ENCODE measurements at places on chromosomes 5 and 9.
A peak's percentile ranks its signal among the peaks of the same experiment; 100 is the strongest.

GRCh38 chr5:95235439-95235982, 49.4 kb downstream of the MCTP1 start:
- DNase-seq, result no peak

- DNase-seq, result no peak
Measured at GRCh38 chr5:127055880-127056653, 17.2 kb downstream of the C5orf63 start.

GRCh38 chr5:133712562-133712961, 100.2 kb upstream of the FSTL4 start:
- no peak for DNase-seq

- DNase-seq, result no peak
Measured at GRCh38 chr5:55679556-55679955, 32.6 kb downstream of the SLC38A9 start.

- no peak for DNase-seq
Measured at GRCh38 chr5:111070272-111071134, 1.0 kb upstream of the TSLP start.

DNA sequence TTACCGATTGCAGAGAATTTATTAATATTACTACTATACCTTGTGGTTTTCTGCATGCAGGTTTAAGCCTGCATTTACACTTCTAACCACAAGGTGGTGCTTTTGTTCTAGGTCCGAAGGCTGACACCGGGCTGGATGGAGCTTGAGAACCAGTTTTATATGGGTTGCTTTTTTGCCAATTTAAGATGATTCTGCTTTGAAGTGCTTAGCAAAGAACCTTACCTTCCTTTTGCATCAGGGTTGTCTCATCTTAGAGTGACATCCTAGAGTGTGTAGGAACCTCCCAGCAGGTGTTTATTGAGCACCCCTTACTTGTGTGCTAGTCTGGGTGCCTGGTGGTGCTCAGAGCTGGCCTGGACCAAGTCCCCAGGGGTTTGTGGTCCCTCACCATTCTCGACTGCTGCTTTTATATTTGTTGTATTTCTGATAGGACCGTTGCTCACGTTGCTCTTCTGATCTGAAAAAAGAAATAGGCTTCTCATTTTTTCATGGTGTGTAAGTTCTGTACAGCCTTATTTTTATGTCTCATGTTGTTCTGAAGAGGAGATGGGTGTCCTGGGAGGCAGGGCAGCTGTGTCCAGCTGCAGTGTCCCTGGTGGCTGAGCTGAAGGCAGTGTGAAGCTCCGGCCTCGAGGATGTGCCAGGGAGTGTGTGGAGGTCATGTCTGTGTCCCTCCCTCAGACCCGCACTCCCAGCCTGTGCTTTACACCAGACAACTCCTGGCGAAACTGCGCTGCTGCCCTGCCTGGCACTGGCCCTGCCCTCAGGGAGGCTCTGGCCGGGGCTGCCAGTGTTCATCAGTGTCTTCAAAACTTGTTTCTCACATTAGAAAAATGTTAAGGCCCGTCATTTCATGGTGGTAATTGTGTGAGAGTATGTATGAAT, 54.3 kb downstream of the EHMT1 start:
- DNase-seq, result no peak

- DNase-seq, result no peak
Measured at GRCh38 chr5:140977003-140977402, 10.7 kb downstream of the PCDHAC2 start.

GRCh38 chr9:120919843-120920805, 6.5 kb downstream of the TRAF1 start:
- no peak for DNase-seq

- no peak for DNase-seq
Measured at GRCh38 chr5:154653764-154654485, 101.3 kb upstream of the LARP1 start.

DNA sequence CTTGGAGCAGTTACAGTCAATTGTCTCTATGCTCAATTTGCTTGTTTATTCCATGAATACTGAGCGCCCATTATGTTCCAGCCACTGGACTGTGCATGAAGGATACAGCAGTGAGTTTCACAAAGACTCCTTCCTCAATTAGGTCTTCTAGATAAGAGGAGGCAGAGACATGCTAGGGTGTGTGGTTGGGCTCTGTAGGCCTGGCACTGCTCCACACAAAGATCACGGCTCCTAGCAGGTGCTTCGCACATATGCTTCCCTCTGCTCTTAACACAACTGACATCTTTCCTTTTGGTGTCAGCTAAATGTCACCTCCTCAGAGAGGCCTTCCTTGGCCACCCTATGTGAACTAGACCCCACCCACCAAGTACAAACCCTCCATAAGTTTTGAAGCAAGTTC, 10.9 kb downstream of the IL12B start:
- no peak for DNase-seq

- no peak for DNase-seq
Measured at GRCh38 chr5:56673171-56673570, 142.2 kb upstream of the MAP3K1 start.

GRCh38 chr9:121771418-121771817, 120.0 kb downstream of the DAB2IP start:
- no peak for DNase-seq

- DNase-seq, result no peak
Measured at GRCh38 chr9:75023846-75024245, 4.2 kb downstream of the CARNMT1 start.

GRCh38 chr5:97071101-97071500, 71.3 kb downstream of the LIX1 start:
- DNase-seq, result no peak

DNA sequence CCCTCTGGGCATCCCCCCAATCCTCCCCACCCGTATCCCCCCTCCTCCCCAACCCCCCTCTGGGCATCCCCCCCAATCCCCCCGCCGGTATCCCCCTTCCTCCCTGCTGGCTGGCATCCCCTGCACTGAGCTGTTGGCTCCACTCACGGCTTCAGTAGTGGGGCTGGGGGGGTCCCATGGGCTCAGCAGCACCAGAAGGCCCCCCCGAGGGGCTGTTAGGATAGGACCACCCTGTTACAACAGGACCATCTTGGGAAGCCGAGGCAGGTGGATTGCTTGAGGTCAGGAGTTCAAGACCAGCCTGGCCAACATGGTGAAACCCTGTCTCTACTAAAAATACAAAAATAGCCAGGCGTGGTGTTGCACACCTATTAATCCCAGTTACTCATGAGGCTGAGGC, 42.4 kb downstream of the EXD3 start:
- DNase-seq, result no peak

- no peak for DNase-seq
Measured at GRCh38 chr9:32579706-32580331, 6.9 kb upstream of the NDUFB6 start.

- DNase-seq, result no peak
Measured at GRCh38 chr5:135447298-135447929, at the start of gene DCANP1. TSS of gene DCANP1 (minus strand) at chr5:135447348. CDS start at chr5:135447108, 240 bp downstream.

GRCh38 chr9:133763272-133764183, 25.4 kb upstream of the SARDH start:
- DNase-seq, result peak; percentile 54

DNA sequence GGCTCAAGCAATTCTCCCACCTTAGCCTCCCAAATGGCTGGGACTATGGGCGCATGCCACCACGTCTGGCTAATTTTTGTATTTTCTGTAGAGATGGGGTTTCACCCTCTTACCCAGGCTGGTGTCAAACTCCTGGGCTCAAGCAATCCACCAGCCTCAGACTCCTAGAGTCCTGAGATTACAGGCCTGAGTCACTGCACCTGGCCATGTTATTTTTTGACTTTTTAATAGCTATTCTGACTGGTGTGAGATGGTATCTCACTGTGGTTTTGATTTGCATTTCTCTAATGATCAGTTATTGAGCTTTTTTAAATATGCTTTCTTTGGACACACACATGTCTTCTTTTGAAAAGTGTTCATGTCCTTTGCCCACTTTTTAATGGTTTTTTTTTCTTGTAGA, 38.2 kb downstream of the FBXW2 start:
- DNase-seq, result no peak

DNA sequence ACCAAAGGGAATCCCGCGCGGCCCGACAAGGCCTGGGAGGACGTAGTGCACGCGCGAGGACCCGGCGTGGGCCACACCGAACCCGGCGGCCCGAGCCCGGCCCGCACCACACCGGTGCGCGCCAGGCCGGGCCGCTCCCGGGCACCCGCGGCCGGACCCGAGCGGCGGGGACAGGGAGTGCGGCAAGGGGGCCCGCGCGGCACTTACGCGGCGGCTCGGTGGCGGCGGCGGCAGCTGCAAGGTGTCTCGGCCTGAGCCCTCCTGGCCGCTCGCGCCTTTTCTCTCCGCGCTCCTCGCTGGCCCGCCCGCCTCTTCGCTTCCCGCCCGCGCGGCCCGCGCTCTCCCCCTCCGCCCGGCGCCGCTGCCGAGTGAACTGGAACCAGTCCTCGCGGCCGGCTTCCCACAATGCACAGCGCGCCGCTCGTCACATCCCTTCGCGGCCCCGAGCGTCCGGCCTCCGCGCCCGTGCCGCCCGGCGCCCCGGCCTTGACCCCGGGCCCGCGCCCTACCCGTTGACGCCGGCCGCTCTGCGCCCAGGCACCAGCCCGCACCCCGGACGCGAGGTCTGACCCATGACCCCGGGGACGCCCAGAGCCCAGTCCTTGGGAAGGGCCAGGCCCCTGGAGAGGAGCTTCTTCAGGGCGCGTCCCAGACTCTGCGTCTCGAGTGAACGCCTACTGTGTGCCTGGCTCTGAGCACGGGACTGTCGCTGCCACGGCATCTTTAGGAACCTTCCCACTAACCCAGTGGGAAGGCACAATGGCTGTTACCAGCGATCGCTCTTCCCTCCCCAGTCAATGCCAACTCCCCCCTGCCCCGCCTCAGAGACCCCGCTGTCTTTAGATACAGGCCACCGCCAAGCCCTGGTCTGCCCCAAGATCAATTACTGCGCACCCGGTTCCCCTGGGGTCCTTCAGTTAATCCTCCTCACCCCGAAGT, at the start of gene MACROH2A1:
Gene MACROH2A1, minus strand, starts transcription at position 377 of the 939 bp plus-strand sequence. CDS start 10,138 bp downstream, outside the sequence.
- peak; percentile 91 for DNase-seq

- no peak for DNase-seq
Measured at GRCh38 chr5:95907067-95907705, 54.5 kb downstream of the ELL2 start.

DNA sequence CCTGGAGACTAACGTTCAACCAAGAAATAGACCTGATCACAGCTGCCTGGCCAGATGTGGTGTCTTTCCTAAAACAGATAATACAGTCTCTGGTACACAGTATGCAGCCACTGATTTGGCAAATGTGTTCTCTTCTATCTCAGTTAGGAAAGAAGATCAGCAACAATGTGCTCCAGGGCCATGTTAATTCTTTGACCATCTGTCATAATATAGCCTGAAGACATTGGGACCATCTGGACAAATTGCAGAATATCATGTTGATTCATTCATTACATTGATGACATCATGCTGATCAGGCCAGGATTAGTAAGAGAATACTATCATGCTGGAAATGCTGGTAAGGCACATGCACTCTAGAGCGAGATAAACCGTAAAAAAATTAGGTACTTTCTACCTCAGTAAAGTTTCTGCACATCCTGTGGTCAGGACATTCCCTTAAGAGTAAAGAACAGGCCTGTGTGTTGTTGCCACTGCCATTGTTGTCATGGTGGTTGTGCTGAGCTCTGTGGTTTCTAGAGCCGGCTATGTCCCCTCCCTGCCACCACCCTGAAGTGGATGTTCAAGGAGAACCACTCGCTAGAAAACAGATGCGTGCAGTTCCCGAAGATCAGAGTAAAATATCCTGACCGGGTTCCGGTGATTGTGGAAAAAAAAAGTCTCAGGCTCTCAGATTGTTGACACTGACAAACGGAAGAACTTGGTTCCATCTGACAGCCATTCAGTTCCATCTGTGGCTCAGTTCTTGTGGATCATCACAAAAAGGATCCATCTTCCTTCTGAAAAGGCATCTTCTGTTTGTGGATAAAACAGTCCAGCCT, 6.4 kb upstream of the JMY start:
- no peak for DNase-seq

DNA sequence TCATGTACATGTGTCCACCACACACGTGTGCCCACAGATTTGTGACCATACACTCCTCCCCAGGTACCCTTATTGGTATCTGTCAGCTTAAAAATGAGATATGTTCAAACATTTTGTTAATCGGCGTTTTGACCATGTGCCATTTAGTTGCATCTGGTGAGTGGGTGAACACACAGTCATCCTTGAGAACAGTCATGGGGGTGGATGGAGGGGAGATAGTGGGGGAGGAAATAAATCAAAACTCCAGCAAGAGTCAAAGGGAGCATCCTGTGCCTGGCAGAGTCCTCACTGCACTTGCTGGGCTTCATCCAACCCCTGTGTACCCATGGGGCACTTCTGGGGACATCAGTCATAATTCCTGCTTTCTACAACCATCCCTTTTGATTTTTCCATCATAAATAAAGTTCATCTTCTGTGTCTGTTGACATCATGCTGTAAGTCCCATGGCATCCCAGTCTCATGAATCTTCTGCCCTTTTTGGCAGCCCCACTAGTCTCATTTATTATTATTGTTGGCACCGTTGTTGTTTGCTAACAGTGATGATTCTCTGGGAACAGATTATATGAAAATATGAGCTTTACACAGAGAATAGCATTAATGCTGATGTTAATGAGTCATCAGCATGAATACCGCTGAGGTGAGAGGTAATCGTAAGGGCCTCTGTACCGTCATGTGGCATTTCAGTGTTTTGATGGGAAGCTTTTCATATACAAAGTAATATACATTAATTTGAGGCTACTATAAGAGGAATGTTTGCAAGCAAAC, 24.4 kb upstream of the CLK4 start:
- DNase-seq, result no peak

DNA sequence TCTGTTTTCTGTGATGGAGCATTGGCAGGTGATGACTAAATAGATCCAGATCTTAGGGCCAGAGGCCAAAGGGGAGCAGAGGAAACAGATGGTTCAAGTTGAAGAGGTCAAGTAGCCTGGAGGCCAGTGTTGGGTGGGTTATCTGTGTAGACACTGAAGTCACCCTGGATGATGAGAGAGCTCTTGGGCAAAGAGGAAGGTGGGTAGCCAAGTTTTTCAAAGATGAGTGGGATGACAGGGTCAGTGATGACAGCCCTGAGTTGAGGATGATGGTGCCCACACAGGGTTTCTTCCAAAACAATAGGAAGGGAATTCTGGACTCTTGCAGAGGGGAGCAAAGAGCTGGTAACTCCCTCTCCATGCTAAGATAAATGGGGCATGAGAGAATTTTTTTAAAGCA, 76.6 kb downstream of the CD180 start:
- DNase-seq, result no peak

DNA sequence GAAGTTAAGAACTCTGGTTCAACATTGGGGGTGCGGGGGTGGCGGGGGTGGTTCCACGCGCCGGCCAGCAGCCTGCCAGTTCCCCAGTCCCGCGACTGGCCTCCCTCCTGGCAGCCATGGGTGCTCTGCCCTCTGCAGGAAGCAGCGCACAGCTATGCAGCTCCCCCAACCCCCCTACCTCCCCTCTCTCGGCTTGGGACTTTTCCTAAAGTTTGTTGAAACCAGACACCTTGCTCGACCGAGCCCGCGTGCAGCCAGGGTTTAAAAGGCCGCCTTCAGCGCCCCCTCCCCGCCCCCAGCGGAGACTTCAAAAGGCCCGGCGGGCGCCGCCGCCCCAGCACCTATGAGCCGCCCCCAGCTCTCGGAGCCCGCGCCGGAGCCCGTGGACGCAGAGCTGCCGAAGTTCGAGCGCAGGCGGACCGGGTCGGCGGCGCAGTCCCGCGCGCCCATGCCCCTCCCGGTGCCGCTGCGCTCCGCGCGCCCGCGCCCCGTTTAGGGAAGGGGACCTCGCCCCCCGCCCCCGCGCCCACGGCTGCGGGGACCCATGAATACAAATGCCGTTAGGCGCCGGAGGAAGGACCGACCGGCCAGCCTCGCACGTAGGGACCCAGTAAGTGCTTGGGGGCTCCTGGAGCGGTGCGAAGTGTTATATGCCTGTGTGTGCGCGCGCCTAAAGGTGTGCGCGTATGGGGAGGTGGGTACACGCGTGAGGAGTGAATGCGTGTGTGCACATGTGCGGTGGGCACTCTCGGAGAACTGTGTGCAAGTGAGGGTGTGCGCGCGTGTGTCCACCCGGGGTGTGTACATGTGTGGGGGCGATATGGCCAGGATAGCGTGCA, 1.4 kb upstream of the COL27A1 start:
- DNase-seq, result no peak

Data from coronary artery (tissue), 2 donors.